ENCODE measurements at places on chromosomes 1 and 21.

DNA sequence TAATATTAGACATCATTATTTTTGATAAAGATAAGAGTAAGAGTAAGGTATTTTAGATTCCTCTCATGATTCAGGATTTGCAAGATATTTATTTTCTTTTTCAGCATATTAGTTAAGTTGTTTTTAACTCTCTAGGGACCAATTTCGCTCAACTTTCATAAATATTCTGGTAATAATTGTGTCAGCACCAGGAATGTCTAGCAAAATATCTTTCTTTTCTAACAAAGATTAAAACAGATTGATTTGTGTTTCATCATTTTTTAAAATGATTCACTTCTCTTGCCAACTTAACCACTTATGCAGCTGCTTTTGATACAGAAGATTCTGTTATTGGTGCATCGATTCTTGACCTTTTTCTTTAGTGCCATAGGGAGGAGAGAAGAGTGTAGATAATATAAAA, 172.8 kb upstream of the PTGFR start:
- no peak for DNase-seq

DNA sequence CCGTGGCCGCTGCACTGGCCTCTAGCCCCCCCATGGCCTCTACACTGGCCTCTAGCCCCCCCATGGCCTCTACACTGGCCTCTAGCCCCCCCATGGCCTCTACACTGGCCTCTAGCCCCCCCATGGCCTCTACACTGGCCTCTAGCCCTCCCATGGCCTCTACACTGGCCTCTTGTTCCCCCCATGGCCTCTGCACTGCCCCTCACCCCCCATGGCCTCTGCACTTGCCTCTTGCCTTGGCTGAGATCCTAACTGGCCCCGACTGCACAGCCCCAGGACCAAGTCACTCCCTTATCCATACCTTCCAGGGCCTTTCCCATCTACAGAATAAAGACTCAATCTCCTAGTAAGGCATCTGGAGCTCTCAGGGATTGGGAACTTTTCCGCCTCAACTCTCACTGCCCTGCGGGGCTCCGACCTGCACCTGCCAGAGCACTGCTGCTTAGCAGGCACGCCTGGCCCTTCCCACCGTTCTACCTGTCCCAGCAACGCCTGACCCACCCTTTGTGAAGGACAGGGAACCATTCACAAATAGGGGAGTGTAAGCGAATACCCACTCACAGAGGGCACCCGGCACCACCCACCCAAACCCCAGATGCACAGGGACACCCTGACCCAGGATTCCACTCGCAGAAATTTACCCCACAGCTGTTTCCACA, 38.8 kb downstream of the ACOT7 start:
- no peak for DNase-seq

GRCh38 chr1:206856674-206857464, 8.6 kb upstream of the IL20 start:
- DNase-seq, result no peak

- no peak for DNase-seq
Observed at GRCh38 chr1:1602968-1603506, 3.1 kb upstream of the FNDC10 start.

- DNase-seq, result no peak
Observed at GRCh38 chr1:18918417-18918816, 16.1 kb upstream of the ALDH4A1 start.

DNA sequence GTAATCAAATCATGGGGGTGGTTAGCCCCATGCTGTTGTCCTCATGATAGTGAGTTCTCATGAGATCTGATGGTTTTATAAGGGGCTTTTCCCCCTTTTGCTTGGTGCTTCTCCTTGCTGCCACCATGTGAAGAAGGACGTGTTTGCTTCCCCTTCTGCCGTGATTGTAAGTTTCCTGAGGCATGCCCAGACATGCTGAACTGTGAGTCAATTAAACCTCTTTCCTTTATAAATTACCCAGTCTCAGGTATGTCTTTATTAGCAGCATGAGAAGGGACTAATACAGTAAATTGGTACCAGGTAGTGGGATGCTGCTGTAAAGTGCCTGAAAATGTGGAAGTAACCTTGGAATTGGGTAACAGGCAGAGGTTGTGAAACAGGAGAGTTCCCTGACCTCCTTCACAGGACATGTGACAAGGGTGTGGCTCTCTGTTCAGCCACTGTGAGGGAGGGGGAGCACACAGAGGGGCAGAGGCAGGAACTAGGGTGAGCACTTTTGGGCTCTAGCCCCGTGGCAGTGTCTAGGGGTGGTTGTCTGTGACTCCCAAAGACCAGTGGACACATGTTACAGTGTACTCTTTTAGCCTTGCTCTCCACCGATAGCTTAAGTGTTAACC, 105.3 kb downstream of the BACH1 start:
- DNase-seq, result no peak

GRCh38 chr1:43817304-43817939, 110.1 kb downstream of the ST3GAL3 start:
- no peak for DNase-seq

- DNase-seq, result peak; percentile 88
Observed at GRCh38 chr1:24201941-24202440, 14.9 kb upstream of the IFNLR1 start.

DNA sequence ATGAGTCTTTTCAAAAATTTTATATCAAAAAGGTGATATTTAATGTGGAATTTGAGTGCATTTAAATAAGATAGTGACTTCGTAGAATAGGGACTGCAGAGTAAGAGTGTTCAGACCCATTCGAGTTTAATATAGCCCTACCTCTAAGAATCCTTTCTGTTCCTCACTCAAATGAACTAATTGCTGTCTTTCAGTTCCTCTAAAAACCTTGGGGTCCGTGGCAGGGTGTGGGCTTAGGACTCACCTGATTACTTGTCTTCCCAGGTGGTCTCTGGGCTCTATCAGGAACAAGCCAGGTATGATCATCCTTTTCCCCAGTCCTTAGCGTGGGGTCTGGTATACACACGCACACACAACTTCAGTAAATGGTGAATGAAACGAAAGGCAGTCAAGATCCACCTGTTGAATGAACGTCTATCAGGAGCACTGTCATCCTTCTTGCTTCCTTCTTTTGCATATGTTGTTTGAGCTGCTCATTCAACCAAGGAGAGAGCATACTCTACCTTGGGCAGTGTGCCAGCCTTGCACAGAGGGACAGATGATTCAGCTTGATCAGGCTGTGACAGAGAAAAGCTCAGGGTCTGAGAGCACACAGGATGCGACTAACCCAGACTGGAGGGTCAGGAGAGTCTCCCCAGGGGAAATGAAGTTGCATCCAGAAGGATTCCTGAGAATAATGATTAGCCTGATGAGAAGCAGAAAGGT, 1.2 kb upstream of the RNF11 start:
- DNase-seq, result peak; percentile 89

GRCh38 chr1:9561429-9561828, 22.2 kb downstream of the SLC25A33 start:
- peak; percentile 71 for DNase-seq

- no peak for DNase-seq
Observed at GRCh38 chr1:160952129-160952510, 2.5 kb downstream of the ITLN2 start.

DNA sequence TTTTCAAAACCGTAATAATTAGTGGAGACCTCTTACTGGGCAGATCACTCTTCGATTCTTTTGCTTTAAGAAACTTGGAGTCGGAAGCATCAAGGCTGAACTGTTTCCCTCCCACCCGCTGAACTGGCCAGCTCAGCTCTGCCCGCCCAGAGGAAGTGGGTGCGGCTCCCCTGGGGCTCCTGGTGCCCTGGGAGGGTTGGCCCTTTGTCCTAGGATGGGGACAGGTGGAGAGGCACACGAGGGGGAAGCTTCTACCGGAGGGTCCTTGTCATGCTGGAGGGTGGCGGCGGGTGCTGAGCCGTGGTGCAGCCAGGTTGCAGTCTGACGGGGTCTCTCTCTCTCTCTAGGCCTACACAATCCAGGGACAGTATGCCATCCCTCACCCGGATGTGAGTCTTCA, 64.3 kb upstream of the COL6A1 start:
- DNase-seq, result no peak

GRCh38 chr21:32523463-32523862, 61.9 kb downstream of the TCP10L start:
- DNase-seq, result no peak

- no peak for DNase-seq
Observed at GRCh38 chr1:244836584-244836983, 1.1 kb downstream of the COX20 start.

DNA sequence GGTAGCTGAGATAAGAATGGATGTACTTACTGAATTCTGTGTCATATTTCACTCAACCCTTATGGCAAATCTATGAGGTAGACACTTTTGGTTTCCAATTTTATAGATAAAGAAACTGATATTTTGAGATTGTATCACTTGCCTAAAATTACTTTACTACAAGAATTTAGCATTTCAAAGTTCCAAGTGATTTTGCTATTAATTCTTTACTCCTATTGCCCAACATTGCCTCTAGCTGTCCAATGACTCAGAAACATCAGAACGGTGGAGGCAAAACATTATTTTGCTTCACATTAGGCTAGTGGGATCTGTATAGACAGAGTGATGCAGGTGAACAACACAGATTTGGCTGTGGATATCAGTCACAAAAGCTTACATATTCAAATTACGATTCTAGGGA, 747.2 kb upstream of the NEGR1 start:
- no peak for DNase-seq

DNA sequence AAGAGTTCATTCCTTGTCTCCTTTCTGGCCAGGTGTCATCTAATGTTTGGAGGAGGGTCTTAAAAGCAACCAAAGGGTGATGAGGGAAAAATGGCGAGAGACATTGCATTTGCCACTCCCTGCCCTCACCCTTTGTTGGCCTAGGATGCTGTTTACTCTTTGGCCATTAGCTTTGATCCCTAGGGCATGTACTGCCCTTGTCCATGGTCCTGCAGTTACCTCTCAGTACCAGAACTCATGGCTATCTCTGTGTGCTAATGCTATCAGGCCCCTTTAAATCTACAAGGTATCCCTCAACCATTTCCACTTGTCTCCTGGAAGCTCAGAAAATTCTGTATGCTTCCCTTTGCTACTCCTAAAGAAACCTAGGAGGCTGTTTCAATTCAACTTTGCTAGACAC, 424.8 kb upstream of the PLXNA2 start:
- no peak for DNase-seq

DNA sequence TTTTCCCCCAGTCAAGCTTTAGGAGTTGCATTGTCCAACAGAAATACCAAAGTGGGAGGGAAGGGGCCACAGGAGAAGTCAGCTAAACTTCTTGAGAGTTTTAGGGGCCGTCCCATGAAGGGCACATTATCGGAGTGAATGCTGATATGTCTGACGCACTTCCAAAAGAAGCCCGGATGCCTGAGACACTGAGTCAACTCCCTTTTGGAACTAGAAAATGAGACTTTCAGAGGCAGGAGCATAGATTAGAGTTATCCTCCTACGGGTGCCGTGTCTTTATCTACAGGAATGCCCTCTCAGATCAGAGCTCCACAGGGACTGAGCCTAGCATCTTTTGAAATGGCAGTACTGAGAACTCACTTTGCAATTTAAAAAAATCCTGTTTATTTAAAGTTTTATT, 13.1 kb downstream of the ACTN2 start:
- no peak for DNase-seq

All from thyroid gland (tissue), 4 donors.